ENCODE measurements at places on chromosomes 4 and X. TPM values are rescaled to one million over a fixed set of nuclear protein-coding genes. Genes with fewer than 3 reads are reported as not detected.

The CTAG1B gene
- not detected for total RNA-seq

The KLHL13 gene
- total RNA-seq: 0.07 TPM

The TMSB15C gene
- 2.7 TPM for total RNA-seq

The SPANXC gene
- total RNA-seq: not detected

The C4orf51 gene
- not detected for total RNA-seq

The SORCS2 gene
- total RNA-seq: 0.07 TPM

Data from activated CD4-positive, alpha-beta memory T cell treated with anti-CD3 and anti-CD28 coated beads for 36 hours (primary cell).